ENCODE measurements at places on chromosomes 2 and 18.

DNA sequence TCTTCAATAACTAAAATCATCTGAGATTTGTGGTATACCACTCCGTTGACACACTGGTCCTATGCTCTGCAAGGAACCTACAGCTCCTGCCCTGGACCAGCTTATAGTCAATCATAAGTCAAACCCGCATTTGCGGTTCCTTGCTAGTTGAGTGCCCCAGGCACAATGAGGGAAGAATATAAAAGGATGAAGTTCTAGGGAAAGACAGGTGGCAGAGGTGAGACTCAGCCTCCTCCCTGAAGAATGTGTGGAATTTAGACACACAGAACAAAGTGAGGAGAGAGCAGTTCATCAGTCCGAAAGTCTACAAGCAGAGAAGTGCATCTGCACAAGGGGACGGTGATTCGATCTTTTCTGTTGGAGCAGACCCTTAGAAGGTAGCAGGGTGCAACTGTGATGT lies 615.0 kb upstream of the FANCL start:
- no peak for DNase-seq

GRCh38 chr18:58208207-58208932 lies 164.3 kb downstream of the NEDD4L start:
- no peak for DNase-seq

GRCh38 chr2:161873707-161874106 lies 200.3 kb downstream of the DPP4 start:
- no peak for DNase-seq

- no peak for DNase-seq
These were observed 150.3 kb downstream of the NDUFA10 start for GRCh38 chr2:239874636-239875356.

DNA sequence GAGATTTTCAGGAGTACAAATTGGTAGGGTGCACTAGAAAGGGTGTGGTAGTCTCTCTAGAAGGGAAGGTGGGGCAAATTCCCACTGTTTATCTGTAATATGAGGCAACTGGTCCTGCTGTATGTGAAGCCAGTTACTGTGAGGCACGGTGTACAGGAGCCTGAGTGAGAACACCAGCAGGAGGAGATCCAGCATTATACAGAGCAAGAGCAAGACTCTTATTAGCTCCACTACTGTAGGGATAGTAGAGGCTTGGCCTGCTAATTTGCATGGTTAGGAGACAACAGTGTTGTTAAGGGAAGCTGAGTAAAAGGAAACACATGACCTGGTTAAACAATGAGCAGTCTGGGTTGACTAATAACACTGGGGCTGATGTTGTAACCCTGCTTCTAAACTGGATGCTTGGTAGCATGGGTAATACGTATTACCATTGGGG lies 76.3 kb upstream of the WDSUB1 start:
- no peak for DNase-seq

- DNase-seq, result no peak
These were observed 132.0 kb downstream of the TMEM182 start for GRCh38 chr2:102893870-102894269.

DNA sequence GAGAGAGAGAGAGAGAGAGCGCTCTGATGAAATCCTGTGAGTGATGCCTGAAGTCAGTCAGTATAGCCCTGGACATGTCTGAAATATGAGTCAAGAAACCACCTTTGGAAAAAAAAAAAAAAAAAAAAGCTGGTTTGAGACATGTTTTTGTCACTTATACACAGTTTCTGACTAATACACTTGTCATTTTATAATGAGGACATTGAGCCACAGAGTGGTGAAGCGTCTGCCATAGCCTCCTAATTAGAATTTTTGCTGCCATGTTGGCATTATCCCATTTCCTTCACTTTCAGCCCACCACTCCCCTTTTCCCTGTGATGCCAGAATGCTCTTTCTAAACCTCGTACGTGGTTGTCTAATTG lies 15.7 kb upstream of the MYO3B start:
- no peak for DNase-seq

- no peak for DNase-seq
These were observed 50.6 kb downstream of the PMAIP1 start for GRCh38 chr18:59950215-59950944.

DNA sequence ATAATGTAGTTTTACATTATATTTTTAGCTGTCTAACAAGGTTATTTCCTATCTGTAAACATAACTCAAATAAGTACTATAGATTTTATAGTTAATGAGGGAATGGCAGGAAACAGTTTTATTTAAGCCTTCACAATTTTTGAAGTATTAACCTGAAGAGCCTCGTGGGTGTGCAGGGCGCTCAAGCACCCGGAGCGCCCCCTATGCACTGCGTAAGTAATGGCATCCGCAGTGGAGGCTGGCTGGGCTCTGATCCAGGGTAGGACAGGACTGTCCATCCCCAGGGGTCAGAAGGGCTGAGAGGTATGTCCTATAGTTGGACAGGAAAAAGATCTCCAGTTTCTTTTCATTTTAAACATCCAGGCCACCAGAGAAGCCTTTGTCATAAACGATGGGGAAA lies 8.2 kb upstream of the GBX2 start:
- DNase-seq, result no peak

DNA sequence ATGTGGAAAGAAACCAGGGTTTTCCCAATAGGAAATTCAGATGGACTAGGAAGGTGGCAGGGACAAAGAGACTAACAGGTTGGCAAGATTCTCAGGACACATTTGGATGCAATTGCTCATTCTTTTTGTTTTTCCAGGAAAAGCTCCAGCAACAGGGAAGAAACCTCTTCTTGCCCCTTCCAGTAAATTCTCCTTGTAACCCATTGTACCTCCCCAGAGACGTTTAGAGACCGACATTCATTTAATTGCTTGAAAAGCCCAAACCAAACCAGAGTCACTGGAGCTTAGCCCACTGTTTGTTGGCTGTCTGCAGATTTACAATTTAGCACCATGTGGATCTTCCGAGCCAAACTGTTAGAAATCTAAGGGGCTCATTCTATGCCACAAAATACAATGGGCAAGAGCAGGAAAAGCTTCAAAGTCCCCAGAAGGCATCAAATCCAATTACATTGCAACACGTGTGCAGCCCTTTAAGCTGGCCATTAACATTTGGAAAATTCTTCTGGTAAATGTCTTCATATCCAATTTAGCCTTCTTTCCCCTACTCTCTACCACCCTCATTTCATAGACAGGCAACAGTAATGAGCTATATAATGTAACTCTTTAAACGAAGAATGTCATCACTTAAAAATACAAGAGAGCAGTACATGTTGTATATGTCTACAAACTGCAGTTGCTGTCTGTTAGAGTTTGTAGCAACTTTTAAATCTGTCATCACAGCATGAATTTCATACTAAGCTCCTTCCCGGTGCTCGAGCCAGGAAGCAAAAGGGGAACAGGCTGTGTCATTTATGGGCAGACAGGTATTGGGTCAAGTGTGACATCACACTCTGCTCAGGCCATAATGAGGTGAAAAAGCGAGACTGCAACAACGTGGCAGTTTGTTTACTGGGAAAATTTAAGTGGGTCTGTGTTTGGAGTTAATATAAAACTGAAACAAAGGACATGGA lies 235.6 kb upstream of the HNRNPA3 start:
- DNase-seq, result no peak

- no peak for DNase-seq
These were observed 259.1 kb downstream of the LNPK start for GRCh38 chr2:175743011-175743410.

GRCh38 chr18:8423051-8423557 lies 186.1 kb upstream of the RAB12 start:
- DNase-seq, result no peak

DNA sequence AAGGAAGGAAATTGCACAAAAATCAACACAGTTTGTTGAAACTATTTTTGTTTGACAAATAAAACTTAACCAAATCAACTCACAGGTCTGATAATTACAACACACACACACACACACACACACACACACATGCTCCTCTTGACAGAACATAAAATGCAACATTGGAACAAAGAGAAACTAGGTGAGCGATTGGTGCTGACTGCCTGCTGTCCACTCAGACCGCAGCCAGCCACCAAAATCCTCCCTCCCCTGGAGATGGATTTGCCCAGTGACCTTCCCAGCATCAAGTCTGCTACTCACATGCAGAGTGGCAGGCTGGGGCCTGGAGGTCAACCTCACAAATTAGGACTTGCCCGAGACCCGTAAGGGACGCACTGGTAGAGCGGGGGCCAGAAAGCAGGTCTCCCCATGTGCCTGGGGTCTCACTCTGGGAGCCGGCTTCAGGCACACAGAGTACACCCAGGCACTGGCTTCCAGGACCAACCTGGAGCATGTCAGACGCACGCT lies 61.4 kb downstream of the DIPK1C start:
- DNase-seq, result no peak

DNA sequence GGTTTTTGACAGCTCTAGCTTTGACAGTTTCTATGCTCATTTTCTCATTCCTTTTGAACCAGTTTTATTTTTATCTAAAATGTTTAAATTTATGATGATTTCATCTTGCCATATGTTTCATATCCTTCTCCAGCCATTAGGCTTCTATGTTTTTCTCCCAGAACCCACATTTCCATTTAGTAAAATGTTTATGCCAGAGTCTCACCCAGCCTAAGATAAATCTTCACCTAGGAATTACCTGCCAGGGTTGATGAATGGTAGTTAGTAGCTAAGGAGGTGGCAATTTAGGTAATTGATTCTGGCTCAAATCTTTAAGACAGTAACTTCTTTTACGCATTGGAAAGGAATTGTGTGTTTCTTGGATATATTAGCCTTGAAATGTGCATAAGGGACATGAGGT lies 83.6 kb downstream of the PRKRA start:
- no peak for DNase-seq

DNA sequence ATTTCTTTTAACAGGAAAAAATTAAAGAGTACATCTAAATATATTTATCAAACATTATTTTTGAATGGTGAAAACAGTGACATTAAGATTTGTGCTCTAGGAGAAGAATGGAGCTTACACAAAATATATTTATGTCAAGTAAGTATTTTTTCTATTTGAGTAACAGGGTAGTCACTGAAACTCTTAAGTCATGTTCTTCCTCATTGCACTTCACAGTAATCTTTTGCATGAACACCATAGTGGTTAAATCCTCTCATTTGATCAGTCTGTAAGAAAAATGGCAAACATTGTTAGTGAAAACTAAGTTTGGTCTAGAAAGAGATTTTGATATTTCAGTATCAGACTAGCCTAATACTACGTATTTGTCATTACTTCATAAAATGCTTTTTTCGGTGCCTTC lies 8.1 kb downstream of the GMCL1 start:
- DNase-seq, result no peak

DNA sequence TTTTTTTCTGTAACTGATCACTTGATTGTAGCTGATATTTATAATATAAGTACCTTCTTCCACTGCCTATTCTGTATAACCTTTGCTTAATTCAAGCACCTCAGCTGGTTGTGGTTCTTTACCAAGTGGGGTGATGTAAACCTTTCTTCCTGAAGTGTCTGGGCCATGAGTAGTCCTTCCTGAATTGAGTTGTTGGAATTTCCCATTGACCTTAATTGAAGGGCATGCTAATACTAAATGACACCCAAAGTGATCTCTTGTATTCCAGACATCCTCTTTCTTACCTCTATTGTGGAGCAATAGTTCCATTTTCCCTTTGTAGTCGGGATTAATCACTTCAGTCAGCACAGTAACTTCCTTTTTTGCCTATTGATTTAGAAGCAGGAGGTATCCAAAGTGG lies 1496.8 kb upstream of the CELF4 start:
- DNase-seq, result no peak

GRCh38 chr18:33924576-33924975 lies 300.1 kb downstream of the NOL4 start:
- no peak for DNase-seq

GRCh38 chr2:159035790-159036411 lies 67.5 kb downstream of the TANC1 start:
- DNase-seq, result no peak

DNA sequence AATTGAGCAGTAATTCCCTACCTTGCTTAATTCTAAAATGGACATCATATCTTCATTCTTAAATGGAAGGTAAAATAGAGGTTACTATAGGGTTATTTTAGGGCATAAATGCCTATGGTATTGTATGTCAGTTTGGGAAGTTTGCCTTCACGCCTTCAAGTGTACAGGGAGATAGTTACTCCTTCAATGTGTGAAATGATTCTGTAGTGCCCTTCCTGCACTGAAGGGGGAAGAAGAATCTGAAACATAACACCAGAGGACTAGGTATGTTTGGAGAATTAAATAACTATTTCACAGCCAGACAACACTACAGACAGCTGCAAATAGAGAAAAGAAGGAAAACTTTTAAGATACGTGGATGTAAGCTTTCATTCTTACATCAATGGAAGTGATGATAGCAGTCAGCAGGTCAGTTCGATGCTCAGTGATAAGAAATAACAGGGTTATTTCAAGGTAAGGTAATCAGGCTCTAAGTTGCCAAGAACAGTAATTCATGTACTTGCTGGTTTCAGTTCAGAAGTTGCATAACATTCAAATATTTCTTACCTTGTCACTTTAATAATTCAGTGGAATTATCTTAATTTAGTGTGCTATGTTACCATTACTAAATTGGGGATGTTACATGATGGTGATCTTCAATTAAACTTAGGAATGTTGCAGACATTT lies 4.0 kb downstream of the PKP4 start:
- DNase-seq, result no peak

DNA sequence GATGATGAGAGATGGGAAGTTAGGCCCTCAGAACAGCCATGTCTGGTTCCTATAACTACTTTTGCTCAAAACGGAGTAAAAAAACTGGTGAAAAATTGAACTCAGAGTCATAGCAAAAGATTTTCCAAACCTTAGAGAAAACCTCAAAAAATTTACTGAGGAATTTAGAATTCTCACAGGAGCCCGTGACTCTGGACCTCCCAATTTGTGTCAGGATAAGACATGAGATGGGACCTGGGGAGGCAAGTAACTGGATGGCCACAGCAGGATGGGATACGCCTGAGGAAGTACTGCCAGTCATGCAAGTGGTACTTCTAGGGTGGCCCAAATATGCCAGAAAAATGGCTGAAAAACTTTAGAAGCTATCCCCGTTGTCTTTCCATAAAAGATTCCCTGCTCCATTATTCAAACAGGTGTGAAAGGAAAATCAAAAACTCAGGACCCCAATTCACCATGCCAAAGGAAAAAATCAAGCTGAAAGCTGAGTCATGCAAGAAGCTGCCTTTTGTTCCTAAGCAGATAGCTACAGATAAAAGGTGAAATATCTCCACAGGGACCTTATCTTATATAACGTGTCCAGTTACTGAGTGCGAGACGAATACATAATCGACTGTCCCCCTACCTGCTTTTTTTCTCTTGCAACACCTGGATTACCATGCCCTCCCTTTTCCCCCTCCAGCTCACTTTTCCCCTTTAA lies 34.1 kb upstream of the LIPG start:
- no peak for DNase-seq

DNA sequence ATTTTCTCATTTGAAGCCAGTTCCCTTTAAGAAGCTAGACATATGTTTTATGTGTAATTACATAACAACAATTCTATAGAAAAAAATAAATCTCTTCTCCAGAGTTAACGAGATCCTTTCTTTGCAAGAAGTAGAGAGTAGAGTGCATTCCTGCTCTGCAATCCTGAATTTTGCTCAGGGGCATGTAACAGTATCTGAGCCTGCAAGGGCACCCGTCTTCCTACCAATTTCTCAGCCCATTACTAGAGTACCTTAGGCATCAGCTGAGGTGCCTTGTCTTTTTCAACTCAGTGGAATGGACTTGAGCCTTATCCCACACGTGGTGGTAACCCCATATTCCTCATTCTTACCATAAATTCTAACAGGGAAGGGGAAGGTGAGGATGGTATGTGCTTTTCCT lies 205.9 kb downstream of the IKZF2 start:
- no peak for DNase-seq

Data from stimulated activated naive CD8-positive, alpha-beta T cell treated with anti-CD3 and anti-CD28 coated beads, Interleukin-15, Interleukin-2, amounts not matched to agents 100 U/mL and 50 U/mL, for 24 hours (primary cell).